H1 (cell line): ENCODE measurements at places on chromosomes 11 and 22.

GRCh38 chr11:125154378-125155099 is 10.0 kb upstream of the PKNOX2 start:
- DNase-seq = no peak

GRCh38 chr11:72229925-72230763 is 5.6 kb downstream of the INPPL1 start:
- DNase-seq = no peak

GRCh38 chr11:44389963-44390605 is 80.1 kb upstream of the ALX4 start:
- no peak for DNase-seq

DNA sequence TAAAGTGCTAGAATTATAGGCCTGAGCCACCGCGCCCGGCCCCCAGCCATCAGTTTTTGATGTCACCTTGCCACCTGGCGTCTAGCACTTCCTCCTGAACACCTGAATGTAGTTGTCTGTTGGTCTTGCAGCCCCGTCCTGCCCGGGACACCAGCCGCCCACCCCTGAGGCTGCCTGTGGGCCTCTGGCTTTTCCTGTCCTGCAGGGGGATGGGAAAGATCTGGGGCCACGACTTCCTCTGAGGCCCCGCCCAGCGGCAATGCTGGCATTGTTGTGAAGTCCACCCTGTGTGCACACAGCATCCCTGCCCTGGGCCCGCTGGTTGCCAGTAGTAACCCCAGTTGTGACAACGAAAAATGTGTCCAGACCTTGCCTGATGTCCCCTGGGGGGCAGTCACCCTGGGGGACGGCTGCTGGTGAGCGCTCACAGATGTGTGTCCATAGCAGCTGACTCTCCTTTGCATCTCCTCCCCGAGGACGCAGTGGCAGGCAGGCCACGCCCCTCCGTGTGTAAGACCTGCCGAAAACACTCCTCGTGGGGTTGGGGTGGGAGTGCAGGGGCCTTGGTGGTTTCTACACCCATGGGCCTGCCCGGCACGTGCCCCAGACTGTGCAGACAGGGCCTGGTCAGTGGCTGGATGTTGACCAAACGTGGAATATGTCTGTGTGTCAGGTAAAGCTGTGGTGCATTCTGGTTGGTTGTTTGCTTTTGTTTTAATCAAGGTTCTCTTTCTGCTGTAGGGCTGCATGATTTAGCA is 6.8 kb downstream of the SELENOO start:
- DNase-seq = no peak

DNA sequence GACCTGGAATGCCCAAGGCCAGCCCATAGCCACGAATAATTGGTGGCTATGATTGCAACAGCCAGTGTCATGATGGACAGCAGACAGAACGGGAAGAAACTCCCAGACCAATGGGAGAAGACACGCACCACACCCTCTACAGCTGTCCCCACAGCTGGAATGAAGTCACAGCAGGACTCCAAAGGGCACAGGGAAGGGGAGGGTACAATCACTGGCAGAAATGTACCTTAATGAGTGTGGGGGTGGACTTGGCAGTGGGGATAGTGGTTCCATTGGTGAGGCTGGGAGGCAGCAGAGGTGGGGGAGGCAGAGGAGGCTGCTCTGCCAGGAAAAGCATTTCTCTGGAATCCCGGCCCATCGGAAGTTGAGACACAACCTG is 52.9 kb downstream of the SGSM3 start:
- DNase-seq = no peak

- DNase-seq = no peak
Observed at GRCh38 chr11:75703695-75704237, 13.9 kb upstream of the MOGAT2 start.

- no peak for DNase-seq
Observed at GRCh38 chr11:16418428-16419097, 62.2 kb upstream of the SOX6 start.

- no peak for DNase-seq
Observed at GRCh38 chr22:36424901-36425579, 37.3 kb upstream of the MYH9 start.

DNA sequence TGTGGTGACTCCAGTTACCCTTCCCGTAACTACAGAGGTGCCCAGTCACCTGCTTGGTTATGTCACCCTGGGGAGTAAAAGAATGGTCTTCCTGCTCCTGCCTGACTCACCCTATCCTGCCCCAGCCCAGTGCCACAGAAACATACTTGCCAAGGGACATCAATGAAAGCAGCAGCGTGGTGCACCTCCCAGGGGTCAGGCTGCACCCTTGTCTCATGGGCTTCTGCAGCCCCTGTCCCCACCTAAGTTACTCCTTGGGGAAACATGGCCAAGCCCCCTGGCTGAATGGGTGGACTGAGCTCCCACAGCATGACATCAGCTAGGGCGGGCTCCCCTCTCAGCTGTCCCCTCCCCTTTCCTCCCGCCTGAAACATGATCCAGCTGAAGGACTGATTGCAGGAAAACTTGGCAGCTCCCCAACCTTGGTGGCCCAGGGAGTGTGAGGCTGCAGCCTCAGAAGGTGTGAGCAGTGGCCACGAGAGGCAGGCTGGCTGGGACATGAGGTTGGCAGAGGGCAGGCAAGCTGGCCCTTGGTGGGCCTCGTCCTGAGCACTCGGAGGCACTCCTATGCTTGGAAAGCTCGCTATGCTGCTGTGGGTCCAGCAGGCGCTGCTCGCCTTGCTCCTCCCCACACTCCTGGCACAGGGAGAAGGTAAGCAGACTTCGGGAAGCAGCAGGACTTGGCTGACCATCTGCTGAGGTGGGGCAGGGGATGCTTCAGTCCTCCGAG is at the start of gene HTR3A:
Gene HTR3A (plus strand): TSS at position 368 of the 730 bp plus-strand sequence. CDS start 218 bp downstream, at position 586.
- DNase-seq = peak; percentile 43

DNA sequence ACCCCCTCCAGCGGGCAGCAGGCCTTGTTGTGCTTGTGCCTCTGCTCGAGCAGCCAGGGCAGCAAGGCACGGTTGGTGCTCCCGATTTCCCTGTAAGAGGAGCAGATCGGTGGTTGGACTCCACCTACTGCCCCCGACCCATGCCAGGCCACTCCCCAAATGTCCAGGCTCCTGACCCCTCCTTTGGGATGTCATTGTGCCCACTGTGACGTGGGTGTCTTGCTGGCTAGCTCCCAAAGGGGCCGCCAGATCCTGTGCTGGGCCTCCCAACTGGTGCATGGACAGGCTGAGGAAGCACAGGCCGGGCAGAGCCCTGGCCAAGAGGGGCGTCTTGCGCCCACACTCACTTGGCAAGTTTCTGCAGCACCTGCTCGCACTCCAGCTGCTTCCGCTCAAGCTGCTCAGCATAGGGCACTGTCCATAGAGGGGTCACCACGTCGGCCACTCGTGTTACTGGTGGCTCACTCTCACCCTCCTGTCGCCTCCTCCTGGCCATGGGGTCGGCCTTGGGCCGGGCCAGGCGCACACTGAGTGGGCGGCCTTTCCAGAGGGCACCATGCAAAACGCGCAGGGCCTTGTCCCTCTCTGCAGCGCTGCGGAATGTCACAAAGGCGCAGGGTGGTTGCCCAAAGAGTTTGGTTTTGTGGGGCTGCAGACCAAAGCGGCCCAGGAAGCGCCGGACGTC is at the start of gene RANBP1:
Gene RANBP1 (plus strand): TSS at position 414 of the 685 bp plus-strand sequence. CDS start 81 bp downstream, at position 495.
- no peak for DNase-seq

GRCh38 chr11:81725701-81726100 is 1008.0 kb downstream of the FAM181B start:
- no peak for DNase-seq

- no peak for DNase-seq
Observed at GRCh38 chr11:131767421-131767820, 397.0 kb downstream of the NTM start.

DNA sequence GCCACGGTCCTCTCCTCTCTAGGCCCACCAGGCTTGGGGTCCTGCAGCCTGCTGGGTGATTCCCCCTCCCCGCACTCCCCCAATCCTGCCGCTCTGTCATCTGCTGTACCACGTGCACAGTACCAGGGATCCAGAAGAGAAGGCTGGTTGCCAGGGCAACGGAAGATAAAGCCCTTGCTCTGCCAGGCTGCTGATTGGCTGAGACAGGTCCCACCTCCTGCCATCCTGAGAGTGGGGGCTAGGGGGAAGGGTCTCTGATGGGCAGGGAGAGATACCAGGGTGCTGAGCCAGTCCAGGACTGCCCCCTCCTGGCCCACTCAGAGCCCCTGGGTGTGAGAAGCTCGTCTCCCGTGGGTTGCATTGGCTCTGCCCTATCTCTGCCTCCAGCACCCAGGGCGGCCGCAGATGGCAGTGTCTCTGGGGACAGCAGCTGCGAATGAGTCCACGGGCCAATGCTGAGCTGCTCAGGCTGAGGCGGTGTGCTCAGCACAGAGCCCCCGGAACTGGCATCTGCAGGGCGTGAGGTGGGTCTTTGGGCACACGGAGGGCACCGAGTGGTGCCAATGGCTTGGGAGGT is at the start of gene SMIM45:
Gene SMIM45 (plus strand): TSS at position 253 of the 577 bp plus-strand sequence.
- no peak for DNase-seq

DNA sequence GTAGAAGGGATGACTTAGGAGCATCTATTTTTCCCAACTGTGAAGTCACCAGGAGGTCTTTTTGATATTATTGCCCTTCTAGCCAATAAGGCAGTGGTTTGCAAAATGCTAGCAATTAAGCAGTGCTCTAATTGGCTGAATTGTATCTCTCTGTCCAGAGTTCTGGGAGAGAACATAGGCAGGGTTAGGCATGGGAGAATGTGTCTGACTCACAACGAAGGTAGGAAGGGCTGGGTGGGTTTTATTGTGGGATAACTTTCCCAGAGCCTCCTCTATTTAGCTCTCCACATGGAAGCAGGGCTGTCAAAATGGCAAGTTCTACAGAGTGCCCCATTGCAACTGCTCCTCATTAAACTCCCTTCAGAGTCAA is 415.9 kb upstream of the CADM1 start:
- DNase-seq = no peak

- no peak for DNase-seq
Observed at GRCh38 chr22:46763051-46763705, 728 bp downstream of the TBC1D22A start.

- no peak for DNase-seq
Observed at GRCh38 chr11:32643526-32643925, 59.9 kb downstream of the EIF3M start.

GRCh38 chr11:10680956-10681487 is 12.5 kb downstream of the IRAG1 start:
- no peak for DNase-seq

DNA sequence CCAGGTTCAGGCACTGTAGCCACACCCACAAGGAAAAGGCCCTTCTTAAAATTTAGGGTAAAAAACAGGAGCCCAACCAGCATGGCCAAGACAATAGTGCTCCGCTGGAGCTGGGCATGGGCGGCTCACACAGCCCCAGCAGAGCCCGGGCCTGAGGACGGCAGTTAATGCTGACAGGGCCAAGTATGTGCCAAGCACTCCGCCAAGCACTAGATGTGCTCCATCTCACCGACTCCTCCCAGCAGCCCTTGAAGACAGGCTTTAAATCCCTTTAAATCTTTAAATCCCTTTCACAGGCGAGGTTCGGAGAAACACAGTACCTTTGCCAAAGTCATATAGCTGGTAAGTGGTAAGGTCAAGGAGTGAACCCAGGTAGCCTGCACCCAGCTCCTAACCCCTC is 4.8 kb downstream of the ARFGAP2 start:
- DNase-seq = no peak

DNA sequence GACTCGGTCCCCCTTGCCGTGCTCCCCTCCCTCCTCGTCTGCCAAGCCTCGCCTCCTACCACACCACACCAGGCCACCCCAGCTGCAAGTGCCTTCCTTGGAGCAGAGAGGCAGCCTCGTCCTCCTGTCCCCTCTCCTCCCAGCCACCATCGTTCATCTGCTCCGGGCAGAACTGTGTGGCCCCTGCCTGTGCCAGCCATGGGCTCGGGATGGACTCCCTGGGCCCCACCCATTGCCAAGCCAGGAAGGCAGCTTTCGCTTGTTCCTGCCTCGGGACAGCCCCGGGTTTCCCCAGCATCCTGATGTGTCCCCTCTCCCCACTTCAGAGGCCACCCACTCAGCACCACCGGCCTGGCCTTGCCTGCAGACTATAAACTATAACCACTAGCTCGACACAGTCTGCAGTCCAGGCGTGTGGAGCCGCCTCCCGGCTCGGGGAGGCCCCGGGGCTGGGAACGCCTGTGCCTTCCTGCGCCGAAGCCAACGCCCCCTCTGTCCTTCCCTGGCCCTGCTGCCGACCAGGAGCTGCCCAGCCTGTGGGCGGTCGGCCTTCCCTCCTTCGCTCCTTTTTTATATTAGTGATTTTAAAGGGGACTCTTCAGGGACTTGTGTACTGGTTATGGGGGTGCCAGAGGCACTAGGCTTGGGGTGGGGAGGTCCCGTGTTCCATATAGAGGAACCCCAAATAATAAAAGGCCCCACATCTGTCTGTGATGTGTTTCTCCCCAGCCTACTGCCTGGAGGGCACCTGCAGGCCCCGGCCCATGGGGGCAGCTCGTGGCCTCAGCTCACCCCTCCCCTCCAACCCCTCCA is 29.8 kb downstream of the CAPN1 start:
- no peak for DNase-seq

- no peak for DNase-seq
Observed at GRCh38 chr11:108961095-108961494, 296.2 kb downstream of the DDX10 start.
